Stimulated activated CD8-positive, alpha-beta memory T cell treated with anti-CD3 and anti-CD28 coated beads, Interleukin-4, amount 100 ng/mL, for 4 hours (primary cell): ENCODE measurements at places on chromosomes 13 and 19.
A peak's percentile ranks its signal among the peaks of the same experiment; 100 is the strongest.

GRCh38 chr19:13154241-13154778, 4.1 kb downstream of the IER2 start:
- peak; percentile 29 for DNase-seq

DNA sequence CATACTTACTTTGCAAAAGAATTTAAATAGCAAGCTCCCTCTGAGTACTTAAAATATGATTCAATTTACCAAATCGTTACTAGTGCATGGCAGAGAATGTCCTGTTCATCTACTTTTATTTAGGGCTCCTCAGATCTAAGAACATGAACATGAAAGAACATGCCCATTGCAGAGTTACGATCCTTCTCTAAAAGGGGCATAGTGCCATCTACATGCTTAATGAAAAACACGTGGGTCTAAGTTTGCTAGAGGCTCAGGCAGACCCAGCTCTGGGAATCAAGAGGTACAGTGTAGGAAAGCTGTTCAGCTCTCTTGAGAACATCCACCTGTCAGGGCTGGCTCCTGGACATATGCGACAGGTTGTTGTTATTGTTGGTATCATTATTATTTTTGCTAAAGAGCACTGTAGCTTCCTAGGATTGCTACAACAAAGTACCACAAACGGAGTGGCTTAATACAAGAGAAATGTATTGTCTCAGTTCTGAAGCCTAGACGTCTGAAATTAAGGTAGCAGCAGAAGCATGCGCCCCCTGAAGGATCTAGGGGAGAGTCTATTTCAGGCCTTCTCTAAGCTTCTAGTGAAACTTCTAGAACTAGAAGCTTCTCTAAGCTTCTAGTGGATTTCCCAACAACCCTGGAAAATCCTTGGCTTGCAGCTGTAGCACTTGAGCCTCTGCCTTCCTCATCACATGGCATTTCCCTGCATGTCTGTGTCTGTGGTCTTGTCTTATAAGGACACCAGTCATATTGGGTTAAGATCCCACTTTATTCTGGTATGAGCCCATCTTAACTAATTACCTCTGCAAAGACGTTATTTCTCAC, 133.9 kb downstream of the DCT start:
- no peak for DNase-seq

GRCh38 chr19:19445911-19446361, 40.5 kb downstream of the GATAD2A start:
- DNase-seq, result no peak

- DNase-seq, result no peak
Observed at GRCh38 chr13:27770809-27771208, 21.5 kb upstream of the GSX1 start.

DNA sequence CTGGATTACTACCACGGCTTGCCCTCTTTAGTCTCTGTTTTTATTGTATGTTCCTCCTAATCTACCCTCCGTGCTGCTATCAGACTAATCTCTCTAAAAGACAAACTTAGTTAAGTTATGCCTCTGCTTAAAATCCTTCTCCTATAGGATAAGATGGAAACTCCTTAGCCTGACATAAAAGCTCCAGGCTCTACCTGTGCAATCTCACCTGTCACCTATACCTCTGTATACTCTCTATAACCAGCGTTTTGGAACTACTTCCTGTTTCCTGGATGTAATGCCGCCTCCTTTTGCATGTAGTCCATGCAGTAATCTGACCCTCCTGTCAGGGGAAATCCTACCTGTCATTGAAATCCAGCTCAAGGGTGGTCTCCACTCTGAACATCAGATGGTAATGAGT, 41.2 kb downstream of the OLFM4 start:
- DNase-seq, result no peak

DNA sequence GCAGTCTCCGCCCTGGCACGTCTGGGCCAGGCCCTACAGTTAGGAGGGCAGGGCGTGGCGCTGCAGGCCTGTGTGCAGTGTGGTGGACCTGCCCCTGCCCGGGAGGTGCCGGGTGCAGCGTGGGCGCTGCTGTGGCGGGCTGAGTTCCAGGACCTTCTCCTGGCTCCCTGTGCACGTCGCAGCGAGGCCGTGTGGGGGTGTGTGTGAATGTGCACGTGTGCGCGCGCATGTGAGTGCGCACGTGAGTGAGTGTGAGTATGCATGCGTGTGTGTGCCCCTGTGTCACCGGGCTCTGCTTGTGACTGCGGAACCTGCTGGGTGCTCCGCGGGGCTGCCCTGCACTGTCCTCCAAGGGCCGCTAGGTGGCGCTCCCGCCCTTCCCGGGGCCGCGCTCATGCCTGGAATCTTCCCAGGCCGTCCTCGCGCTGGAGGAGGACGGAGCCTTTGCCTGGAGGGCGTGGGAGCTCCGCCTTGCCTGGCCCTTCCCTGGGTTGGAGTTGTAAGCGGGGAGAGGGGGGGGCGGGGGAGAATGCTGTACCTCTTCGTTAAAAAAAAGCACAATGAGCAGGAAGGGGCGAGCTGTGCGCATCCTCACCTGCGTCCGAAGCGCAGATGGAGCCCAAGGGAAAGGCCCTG, 79.3 kb downstream of the KDM4B start:
- no peak for DNase-seq

- DNase-seq, result no peak
Observed at GRCh38 chr19:19578252-19578651, 40.2 kb downstream of the CILP2 start.

GRCh38 chr13:33251131-33251661, 34.4 kb downstream of the STARD13 start:
- no peak for DNase-seq

- DNase-seq, result no peak
Observed at GRCh38 chr13:50940509-50940908, 30.9 kb downstream of the RNASEH2B start.

DNA sequence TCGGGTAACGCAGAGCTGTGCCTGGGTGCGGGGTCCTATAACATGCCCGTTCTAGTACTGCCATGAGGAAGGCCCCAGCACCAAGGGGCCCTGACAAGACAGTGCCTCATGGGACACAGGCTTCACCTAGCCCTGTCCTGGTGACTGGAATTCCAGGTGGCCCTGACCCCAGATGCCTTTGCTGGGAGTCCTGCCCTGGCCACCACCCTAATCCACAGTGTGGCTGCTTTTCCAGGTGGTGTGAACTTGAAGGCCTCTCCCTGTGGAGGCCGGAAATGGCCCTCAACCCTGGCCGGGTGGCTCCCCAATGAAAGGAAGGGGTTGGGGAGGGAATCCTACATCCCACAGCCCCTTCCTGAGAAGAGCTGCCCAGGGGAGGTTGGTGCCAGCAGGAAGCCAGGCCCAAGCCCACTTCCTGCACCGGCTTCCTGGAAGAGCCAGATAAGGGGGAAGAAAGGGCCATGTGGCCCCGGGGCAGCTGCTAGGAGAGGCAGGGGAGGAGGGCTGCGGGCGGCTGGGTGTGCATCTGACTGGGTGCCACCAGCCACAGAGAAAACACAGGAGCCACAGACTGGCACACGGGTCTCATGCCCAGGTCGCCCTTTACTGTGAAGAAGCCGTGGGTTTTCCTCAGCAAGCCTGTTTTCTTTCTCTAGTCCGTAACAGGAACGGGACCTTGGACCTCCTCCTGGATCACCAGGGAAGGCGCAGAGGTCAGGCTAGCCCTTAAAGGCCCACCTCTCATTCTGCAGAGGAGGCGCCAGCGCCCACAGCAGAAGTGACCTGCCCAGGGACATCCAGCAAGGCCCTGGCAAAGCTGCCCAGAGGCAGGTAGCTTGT, 4.7 kb downstream of the LSM4 start:
- no peak for DNase-seq

DNA sequence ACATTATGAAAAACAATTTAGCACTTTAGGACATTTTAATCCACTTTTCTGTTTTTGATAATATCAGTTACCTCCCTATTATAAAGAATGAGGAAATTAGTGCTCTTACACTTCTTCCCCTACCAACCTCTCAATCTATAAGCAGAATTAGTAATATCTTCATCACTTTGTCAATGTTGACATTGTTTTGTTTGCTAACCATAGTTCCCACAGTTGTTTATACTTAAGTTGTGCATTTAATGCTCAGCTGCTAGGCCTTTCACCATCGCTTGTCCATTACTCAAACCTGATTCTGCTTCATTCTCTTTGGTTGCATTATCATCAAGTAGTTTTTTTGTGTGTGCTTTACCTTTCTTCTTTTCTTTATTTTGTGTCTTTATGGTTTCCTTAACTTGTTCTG, 132.1 kb downstream of the CDK8 start:
- no peak for DNase-seq

GRCh38 chr13:71240911-71241310, 626.1 kb downstream of the DACH1 start:
- DNase-seq, result no peak

GRCh38 chr13:41307884-41308640, 3.0 kb upstream of the NAA16 start:
- no peak for DNase-seq
